ENCODE measurements at places on chromosomes 16 and 17. TPM values are rescaled to one million over a fixed set of nuclear protein-coding genes. Genes with fewer than 3 reads are reported as not detected.

GRCh38 chr17:17921192-17922069, 50.8 kb downstream of the TOM1L2 start:
- H3K27me3 ChIP-seq: no peaks in the 10 kb centered on the region
- no peak for DNase-seq
- peaks cover 27% of the 10 kb centered on the region for H3K4me1 ChIP-seq
- no peaks in the 10 kb centered on the region for H3K36me3 ChIP-seq
- peak overlapping the region; percentile 63 for H3K27ac ChIP-seq

GRCh38 chr17:46191322-46192188, 1.7 kb downstream of the KANSL1 start:
- peak overlapping the region; percentile 91 for H3K4me3 ChIP-seq
- peaks cover 46% of the 10 kb centered on the region for H3K4me1 ChIP-seq
- H3K27ac ChIP-seq: peak overlapping the region; percentile 98
- H3K36me3 ChIP-seq: no peaks in the 10 kb centered on the region
- DNase-seq: no peak
- no peaks in the 10 kb centered on the region for H3K27me3 ChIP-seq

Gene CA4
- total RNA-seq: 73.1 TPM

GRCh38 chr17:39064374-39064773, 87.1 kb downstream of the PLXDC1 start:
- H3K4me3 ChIP-seq: no peak overlapping the region
- no peaks in the 10 kb centered on the region for H3K36me3 ChIP-seq
- H3K4me1 ChIP-seq: no peaks in the 10 kb centered on the region
- H3K27ac ChIP-seq: no peak overlapping the region
- peak; percentile 2 for DNase-seq

GRCh38 chr16:22380529-22380928, 6.1 kb upstream of the CDR2 start:
- peaks cover 2% of the 10 kb centered on the region for H3K4me1 ChIP-seq
- H3K36me3 ChIP-seq: no peaks in the 10 kb centered on the region
- DNase-seq: no peak
- no peaks in the 10 kb centered on the region for H3K27me3 ChIP-seq
- no peak overlapping the region for H3K27ac ChIP-seq

Gene PRR11
- 2.4 TPM for total RNA-seq

Gene TP53TG3F
- total RNA-seq: not detected

- peaks cover 48% of the 10 kb centered on the region for H3K4me1 ChIP-seq
- DNase-seq: no peak
- peak overlapping the region; percentile 81 for H3K27ac ChIP-seq
- H3K27me3 ChIP-seq: no peaks in the 10 kb centered on the region
- no peaks in the 10 kb centered on the region for H3K36me3 ChIP-seq
- no peak overlapping the region for H3K4me3 ChIP-seq
Observed at GRCh38 chr17:59790910-59791309, 83.5 kb downstream of the VMP1 start.

Gene TRAP1
- total RNA-seq: 67.0 TPM

Gene MPO
- 0.35 TPM for total RNA-seq

Gene NACA2
- total RNA-seq: not detected

DNA sequence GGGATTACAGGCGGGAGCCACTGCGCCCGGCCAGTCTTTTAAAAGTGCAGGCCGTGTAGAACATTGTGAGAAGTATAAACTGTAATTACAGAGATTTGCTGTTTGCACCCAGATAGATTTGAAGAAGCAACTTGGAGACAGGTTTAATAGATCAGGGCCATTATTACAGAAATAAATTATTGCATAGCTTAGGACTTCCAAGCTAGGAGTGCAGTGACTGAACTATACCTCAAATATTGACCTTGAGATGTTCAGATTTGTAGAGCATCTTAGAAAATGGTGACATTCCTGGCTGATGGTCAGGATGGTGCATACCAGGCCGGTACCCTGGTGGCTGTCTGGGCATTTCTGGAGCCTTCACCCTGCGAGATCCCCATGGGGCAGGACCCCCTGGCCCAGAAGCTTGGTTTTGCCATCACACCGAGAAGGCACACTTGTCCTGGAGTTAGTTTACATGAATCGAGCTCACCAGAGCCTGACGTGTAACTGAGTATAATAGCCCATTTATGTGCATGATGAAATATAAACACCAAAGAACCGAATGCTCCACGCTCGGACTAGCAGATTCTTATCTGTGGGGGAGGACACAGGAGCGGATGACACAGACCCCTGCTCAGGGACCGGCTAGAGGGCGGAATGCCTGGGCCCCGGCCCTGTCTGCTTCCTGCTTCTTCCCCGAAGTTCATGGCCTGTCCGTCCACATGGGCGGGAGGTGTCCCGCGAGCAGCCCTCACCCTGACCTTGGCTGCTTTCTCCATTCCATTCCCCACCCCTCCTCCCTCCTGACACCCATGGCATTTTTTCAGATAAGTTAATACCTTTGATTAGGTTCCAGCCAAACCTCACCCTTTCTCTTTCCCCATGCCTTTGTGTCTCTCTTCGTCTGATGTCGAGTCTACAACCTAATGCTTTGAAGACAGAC, 32.1 kb downstream of the CCDC40 start:
- H3K4me1 ChIP-seq: peaks cover 34% of the 10 kb centered on the region
- peak overlapping the region; percentile 94 for H3K27ac ChIP-seq
- no peak for DNase-seq
- no peaks in the 10 kb centered on the region for H3K36me3 ChIP-seq
- H3K4me3 ChIP-seq: no peak overlapping the region

Gene ASGR2
- 1.3 TPM for total RNA-seq

GRCh38 chr16:82655720-82656490, 29.1 kb downstream of the CDH13 start:
- no peaks in the 10 kb centered on the region for H3K36me3 ChIP-seq
- DNase-seq: no peak
- H3K4me3 ChIP-seq: no peak overlapping the region

- no peaks in the 10 kb centered on the region for H3K27me3 ChIP-seq
- no peak for DNase-seq
- H3K4me1 ChIP-seq: no peaks in the 10 kb centered on the region
- H3K27ac ChIP-seq: no peak overlapping the region
Observed at GRCh38 chr16:81175325-81175891, 63.1 kb upstream of the BCO1 start.

Gene RDM1
- not detected for total RNA-seq

- H3K4me1 ChIP-seq: peaks cover 39% of the 10 kb centered on the region
- H3K27ac ChIP-seq: peak within 1 kb of the TSS; percentile 30
- peak within 1 kb of the TSS; percentile 99 for H3K4me3 ChIP-seq
- no peaks in the 10 kb centered on the region for H3K27me3 ChIP-seq
Observed at GRCh38 chr16:67483150-67483549, at the start of gene AGRP. Gene AGRP (minus strand): TSS chr16:67483547. CDS start chr16:67483398, 149 bp downstream.

- H3K27ac ChIP-seq: no peak overlapping the region
- H3K4me1 ChIP-seq: no peaks in the 10 kb centered on the region
- no peaks in the 10 kb centered on the region for H3K27me3 ChIP-seq
- peaks cover 26% of the 10 kb centered on the region for H3K36me3 ChIP-seq
Observed at GRCh38 chr17:37133136-37133535, 184.4 kb downstream of the AATF start.

Gene C17orf50
- total RNA-seq: not detected

Gene NPIPA3
- 3.2 TPM for total RNA-seq

DNA sequence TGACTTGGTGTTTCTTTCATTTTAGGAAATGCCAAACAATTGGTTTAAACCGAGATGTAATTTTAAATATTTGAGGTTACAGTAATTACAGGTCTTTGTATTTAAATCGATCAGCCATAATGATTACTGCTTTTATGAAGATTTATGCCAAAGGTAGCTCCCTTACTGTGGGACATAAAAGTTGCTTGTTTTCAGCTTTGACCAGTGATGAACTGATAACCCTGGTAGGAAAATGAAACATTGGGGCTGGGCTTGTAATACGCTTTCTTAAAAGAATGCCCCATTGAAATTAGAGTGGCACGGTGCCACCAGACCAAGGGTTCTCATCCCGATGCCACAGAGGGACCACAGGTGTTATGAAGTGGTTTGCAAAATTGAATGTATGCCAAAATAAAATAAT, 7.3 kb downstream of the TNRC6A start:
- peaks cover 7% of the 10 kb centered on the region for H3K36me3 ChIP-seq
- no peaks in the 10 kb centered on the region for H3K27me3 ChIP-seq

Gene ZNF830
- total RNA-seq: 19.6 TPM

- no peaks in the 10 kb centered on the region for H3K27me3 ChIP-seq
- no peak overlapping the region for H3K4me3 ChIP-seq
- H3K36me3 ChIP-seq: no peaks in the 10 kb centered on the region
- peak overlapping the region; percentile 28 for H3K27ac ChIP-seq
- DNase-seq: no peak
Observed at GRCh38 chr17:55635253-55635914, 87.3 kb downstream of the TMEM100 start.
